ENCODE measurements at places on chromosomes 1 and 21.

GRCh38 chr1:201946224-201946908 lies at the start of gene LMOD1:
LMOD1 (minus strand) TSS chr1:201946548; CDS start chr1:201946340, 208 bp downstream.
- DNase-seq = no peak

DNA sequence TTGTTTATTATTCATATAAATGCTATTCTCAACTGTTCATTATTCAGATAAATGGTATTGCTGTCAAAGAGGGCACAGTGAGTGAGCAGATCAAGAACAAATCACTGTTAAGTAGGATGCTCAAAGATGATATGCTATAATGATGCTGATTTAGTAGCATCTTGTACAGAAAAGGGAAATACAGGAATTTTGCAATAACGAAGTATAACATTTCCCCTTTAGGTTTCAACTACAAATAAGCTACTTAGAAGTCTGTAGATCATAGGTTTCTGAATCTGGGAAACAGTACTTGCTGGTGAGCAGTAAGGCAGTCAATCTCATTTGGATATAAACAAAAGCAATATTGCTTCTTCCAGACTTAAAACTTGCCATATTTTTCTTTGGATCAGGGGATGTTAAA lies 27.3 kb upstream of the RCOR3 start:
- DNase-seq = no peak

DNA sequence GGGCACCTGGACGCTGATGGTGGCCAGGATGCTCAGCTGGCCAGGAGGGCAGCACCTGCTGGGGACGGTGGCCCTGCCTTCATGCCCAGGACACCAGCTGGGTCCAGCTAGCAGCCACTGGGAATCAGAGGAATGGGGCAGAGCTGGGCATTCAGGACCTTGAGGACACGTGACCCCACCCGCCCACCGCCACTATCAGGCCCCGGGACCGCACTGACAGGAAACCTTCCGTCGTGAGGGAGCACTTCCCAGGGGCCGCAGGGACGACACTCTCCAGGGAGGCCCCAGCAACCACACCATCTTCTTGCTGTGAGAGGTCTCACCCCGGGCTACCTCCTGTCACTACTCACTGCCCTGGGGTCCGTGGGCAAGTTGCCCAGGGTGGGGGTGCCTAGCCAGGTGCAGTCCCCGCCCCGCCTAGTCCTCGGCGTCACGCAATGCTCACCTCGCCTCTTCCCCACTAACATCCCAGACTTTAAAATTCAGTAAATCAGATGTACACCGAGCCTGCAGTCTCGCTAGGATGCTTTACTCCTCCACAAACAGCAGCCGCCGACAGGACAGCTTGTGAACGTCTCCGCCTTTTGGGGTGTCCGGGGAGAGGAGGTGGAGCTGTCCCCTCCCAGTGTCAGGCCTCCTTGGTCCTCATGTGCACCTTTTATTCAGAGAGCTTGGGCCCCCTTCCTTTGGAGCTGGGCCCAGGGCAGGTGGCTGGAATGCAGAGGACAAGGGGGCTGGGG lies 4.9 kb downstream of the VWA1 start:
- no peak for DNase-seq

- no peak for DNase-seq
These were observed 236.2 kb downstream of the NFIA start for GRCh38 chr1:61318319-61319125.

DNA sequence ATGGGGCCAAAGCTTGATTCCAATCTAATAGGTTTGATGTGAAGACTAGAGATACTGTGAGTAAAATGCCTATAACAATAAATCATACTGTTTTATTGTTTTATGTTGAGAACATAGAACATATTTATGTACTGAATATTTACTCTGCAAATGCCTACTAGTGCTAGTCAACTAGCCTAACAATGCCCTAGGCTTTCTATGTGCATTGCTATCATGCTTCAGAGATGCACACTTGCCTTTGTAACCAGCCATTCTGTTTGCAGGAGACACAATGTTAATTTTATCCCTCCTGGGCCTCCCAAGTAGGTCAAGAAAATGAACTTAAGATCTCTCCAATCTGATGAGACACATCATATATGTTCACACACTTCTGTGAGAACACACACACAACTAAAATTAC lies 530.8 kb upstream of the BEND5 start:
- no peak for DNase-seq

DNA sequence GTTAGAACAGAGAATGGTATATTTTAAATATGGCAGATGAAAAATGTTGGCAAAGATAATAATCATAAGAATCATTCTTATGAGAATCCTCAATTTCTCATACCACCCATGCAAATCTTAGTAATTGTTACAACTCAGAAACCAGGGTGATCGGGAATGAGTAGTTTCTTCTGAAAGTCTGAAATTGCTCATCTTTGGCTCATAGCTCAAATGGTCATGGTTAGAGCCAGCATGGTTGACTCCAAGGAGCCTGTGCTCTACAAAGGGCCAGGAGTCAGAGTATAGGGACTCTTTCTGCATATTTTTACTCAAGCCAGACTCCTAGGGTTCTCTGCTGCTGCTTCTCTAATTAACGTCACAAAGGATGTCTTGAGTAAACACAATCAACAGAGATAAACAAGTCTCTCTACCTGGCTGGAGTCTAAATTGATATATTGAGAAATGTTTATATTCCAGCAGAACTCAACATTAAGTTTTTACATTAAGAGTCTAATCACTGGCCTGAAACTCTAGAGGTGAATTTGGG lies 1.9 kb upstream of the ETV3 start:
- no peak for DNase-seq

GRCh38 chr1:98034505-98034904 lies 113.7 kb upstream of the DPYD start:
- no peak for DNase-seq

GRCh38 chr1:63671514-63671913 lies 78.3 kb downstream of the PGM1 start:
- DNase-seq = no peak

- DNase-seq = peak; percentile 23
These were observed at the start of gene FAM131C for GRCh38 chr1:16073490-16074119. FAM131C (minus strand) TSS chr1:16073651; CDS start chr1:16073442, 209 bp downstream.

DNA sequence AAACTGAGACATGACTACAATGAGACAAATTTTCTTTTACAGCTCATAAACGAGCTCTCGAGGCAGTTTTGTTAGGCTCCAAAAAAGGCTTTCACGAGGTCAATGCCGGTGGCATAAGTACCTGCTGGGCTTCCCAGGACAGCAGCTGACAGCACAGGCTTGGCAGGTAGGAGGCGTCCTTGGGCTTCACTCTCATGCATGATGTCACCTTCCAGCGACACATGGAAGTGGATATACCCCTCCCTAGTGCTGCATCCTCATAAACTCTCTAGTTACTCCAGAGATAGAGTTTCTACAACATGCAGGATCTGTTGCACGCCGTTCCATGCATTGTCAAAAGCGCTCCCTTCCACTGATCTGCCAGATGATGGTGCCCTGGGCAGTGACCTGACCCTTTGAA lies 112.5 kb upstream of the PAXBP1 start:
- no peak for DNase-seq

DNA sequence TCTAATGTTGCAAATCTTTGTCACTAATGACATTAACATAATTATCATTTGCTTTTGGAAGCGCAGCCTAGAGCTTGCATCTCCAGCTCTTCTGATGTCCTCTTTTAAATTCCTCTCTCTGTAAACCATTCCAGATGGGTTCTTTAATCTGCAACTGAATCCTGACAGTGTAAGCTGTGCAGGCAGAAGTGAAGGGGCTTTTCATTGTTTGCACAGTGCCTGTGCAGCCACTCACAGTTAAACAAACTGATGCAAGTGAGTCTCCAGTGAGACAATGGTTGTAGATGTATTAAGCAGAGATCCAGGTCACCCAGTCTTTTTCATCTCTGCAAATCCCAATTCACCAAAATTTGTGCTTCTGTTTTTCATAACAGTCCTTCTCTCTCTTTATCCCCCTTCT lies 22.5 kb upstream of the FCRL5 start:
- no peak for DNase-seq

GRCh38 chr1:2826316-2826715 lies 24.8 kb upstream of the TTC34 start:
- DNase-seq = no peak

GRCh38 chr1:36735939-36736730 lies 253.4 kb upstream of the CSF3R start:
- no peak for DNase-seq

DNA sequence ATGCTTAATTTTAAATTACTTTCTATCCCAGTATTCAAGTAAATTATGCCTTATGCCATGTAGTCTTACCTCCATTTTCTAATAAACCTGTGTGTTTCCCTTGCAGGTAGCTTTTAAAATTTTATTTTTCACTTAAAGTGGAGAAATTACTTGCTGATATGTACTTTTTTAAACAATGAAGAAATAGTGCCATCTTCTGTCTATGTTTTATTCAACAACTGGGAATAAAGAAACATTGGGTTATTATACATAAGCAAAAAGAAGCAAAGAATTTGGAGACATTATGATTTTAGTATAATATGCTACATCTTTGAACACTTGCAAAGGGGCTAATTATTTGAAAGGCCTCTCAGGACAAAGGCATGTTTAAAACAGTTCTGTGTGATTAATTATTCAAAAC lies 1912.9 kb downstream of the MRPL39 start:
- DNase-seq = no peak

DNA sequence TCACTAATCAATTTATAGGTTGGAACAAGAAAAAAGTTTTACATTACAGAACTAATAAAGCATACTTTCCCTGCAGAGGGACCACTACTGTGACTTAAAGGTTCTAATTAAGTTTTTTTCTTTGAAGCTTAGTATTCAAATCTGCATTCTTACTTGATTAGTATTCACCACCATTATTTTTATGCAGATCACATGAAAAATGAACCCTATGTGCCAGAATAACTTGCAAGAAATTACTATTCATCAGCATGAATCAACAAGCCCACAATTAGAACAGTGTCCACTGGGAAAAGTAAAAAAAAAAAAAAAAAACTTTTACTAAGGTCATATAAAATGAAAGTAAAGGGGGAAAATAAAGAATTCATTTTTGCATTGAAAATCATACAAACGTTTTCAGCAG lies 90.8 kb downstream of the SMYD3 start:
- no peak for DNase-seq

DNA sequence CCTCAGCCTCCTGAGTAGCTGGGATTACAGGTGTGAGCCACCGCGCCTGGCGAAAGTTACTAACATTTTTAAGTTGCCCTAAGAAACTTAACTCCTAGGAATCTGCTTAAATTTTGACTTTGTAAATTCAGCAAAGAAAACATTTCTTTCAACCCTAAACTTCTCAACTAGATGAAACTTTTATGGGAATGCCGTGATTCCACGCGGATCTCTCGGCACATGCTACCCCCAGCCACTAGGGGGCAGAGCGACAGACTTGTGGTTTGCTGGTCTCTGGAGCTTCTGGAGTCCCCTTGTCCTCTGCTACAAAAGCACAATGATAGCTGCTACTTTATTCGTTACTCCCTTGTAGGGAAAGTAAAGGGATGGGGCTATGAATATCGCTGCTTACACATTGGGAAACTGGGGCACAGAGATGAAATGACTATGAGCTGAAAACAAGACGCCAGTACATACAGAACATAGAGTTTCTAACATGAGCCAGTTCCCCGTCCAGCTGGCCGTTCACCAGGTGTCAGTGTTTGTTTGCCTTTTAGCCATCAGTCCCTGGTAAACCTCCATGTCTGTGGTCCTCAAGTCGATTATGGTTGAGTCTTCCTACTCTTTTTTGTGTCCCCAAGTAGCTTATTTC lies 114.7 kb downstream of the PBX1 start:
- DNase-seq = no peak

DNA sequence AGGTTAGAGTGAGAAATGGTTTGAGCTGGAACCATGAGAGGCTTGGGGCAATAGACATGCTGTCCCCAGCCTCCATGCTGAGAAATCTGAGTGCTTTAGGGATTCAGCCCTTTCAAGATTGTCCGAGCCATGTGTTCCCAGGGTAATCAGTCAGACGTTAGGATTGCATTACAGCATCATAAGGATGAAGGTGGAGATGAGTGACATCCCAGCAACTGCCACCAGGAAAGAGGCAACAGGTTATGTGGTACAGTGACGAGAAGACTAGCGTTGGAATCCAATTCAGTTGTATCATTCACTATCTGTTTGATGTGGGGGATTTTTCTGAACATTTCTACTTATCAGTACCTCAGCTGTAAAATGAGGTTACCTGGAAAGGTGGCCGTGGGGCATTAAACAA lies 1.7 kb downstream of the CAMK1G start:
- DNase-seq = no peak

- DNase-seq = no peak
These were observed 17.0 kb downstream of the C1orf115 start for GRCh38 chr1:220707160-220707559.

- no peak for DNase-seq
These were observed 89.3 kb downstream of the PLD5 start for GRCh38 chr1:242435200-242435599.

- DNase-seq = no peak
These were observed 11.2 kb upstream of the CAPN2 start for GRCh38 chr1:223700942-223701637.

DNA sequence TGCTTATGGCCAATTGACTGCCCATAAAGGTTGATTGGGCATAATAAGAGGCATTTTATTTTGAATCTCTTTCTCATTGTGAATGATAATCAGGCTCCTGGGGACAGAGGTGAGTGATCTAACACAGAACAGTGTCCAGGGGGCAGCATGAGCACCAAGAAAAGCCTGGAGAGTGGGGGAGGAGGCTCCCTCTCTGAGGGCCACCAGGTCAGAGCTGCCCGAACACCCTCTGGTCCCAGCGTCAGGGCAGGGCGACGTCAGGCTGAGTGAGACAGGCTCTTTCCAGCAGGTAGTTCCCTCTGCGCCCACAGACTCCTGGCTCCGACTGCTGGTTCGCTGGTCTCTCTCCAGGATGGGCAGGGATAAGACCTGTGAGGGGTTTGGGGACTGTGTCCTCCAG lies 250.2 kb upstream of the C1orf174 start:
- DNase-seq = no peak

GRCh38 chr1:246609632-246610031 lies 43.4 kb downstream of the CNST start:
- DNase-seq = no peak
